Activated naive CD8-positive, alpha-beta T cell treated with anti-CD3 and anti-CD28 coated beads, Interleukin-2, amount 10 ng/mL, durations not matched to agents 7 days and 5 days (primary cell): ENCODE measurements at places on chromosomes 6 and 20.

- no peak for DNase-seq
- peaks cover 2% of the 10 kb centered on the region for H3K27me3 ChIP-seq
- no peak overlapping the region for H3K27ac ChIP-seq
- H3K4me3 ChIP-seq, result no peak overlapping the region
- no peaks in the 10 kb centered on the region for H3K36me3 ChIP-seq
These were observed 47.5 kb upstream of the TMX4 start for GRCh38 chr20:8067082-8067481.

DNA sequence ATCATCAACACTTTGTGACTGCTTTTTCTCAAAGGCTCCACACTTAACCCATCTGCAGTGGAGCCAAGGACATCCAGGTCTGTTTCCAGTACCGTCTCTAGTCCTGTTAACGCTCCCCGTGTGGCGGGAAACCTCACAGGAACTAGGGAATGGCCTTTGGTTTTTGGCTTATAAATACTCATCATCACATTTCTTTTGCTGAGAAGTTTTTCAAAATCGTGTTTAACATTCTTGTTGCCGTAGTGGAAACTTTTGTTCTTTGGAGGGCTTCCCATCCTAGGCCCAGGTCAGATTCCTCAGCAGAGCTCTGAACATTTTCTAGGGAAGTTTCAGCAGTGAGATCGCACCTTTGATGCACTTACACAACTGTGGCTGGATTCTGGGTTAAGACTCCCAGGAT, 24.6 kb downstream of the DAAM2 start:
- H3K4me3 ChIP-seq, result no peak overlapping the region
- H3K27ac ChIP-seq, result no peak overlapping the region
- DNase-seq, result no peak
- no peaks in the 10 kb centered on the region for H3K4me1 ChIP-seq

- no peak for DNase-seq
- H3K4me1 ChIP-seq, result peaks cover 25% of the 10 kb centered on the region
- peak overlapping the region; percentile 77 for H3K4me3 ChIP-seq
- H3K27me3 ChIP-seq, result no peaks in the 10 kb centered on the region
- peak overlapping the region; percentile 88 for H3K27ac ChIP-seq
- peaks cover 9% of the 10 kb centered on the region for H3K36me3 ChIP-seq
These were observed 48.3 kb downstream of the ATXN1 start for GRCh38 chr6:16712931-16713484.

DNA sequence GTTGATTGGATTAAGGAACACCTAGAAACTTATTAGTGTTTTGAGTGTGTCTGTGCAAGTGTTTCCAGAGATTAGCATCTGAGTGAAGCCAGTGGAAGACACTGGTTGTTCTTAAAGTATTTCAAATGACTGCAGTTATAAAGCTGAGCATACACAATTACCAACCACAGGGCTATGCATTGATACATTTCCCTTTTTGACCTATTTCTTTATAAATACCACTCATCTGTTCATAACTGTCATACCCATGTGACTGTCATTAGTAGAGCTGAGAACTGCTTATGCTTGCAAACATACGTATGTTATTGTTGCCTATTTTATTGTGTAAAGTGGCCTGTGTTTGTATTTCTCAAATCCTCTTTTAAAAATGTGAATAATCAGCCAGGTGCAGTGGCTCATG, 15.3 kb upstream of the ZC3H12D start:
- H3K4me3 ChIP-seq, result no peak overlapping the region
- no peak overlapping the region for H3K27ac ChIP-seq
- no peaks in the 10 kb centered on the region for H3K27me3 ChIP-seq
- H3K36me3 ChIP-seq, result peaks cover 16% of the 10 kb centered on the region

DNA sequence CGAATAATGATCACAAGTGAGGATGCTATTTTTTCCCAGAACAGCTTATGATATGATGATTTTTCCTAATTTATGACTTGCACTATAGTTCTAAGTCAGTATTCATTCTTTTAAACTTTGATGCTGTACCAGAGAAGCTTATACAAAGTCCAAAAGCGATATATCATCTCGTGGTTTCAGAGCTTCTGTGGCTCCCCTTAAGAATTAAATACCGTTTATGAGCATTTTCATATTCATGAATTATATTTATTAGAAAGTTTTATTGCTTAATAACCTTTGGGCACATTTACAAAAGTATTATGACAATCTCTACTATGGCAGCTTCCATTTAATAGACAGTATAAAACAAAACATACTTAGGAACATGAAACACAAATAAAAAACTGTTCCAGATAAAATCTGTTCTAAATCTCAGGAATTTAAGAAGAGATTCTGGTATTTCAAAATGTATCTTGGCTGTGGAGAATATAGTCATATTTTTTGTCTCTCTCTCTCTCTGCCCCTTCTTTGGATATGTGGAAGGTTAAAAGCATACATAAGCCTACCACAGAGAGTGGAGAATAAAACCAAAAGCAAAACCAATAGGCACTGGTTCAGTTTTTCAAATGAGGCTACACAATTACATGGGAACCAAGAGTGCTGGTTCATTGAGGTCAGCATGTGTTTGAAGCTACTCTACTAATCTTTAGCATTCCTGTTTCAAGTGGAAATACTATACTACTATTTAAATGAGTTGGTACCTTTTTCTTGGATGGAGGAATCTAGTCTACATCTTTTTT, 884.5 kb upstream of the GJE1 start:
- no peak for DNase-seq
- H3K27ac ChIP-seq, result no peak overlapping the region
- H3K27me3 ChIP-seq, result no peaks in the 10 kb centered on the region
- no peak overlapping the region for H3K4me3 ChIP-seq
- no peaks in the 10 kb centered on the region for H3K4me1 ChIP-seq
- H3K36me3 ChIP-seq, result no peaks in the 10 kb centered on the region

DNA sequence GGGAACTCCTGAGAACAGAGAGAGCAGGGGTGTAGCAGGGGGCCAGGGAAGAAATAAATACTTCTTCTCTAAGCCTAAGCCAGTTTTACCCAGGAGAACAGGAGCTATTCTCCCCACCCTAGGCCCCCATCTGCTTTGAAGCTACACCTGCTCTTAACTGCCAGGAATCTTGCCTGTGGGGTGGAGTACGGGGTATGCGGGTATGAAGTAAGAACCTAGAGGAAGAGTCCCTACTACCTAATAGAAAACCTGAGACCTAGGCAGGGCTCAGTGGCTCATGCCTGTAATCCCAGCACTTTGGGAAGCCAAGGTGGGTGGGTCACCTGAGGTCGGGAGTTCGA, 1.5 kb downstream of the SLC29A1 start:
- no peaks in the 10 kb centered on the region for H3K27me3 ChIP-seq
- H3K27ac ChIP-seq, result no peak overlapping the region
- no peak for DNase-seq

- no peak overlapping the region for H3K4me3 ChIP-seq
- peaks cover 15% of the 10 kb centered on the region for H3K4me1 ChIP-seq
- no peaks in the 10 kb centered on the region for H3K27me3 ChIP-seq
- DNase-seq, result no peak
- peaks cover 22% of the 10 kb centered on the region for H3K36me3 ChIP-seq
These were observed 6.6 kb downstream of the CDK5RAP1 start for GRCh38 chr20:33394718-33395117.

- peaks cover 65% of the 10 kb centered on the region for H3K4me1 ChIP-seq
- peak overlapping the region; percentile 86 for H3K27ac ChIP-seq
- no peaks in the 10 kb centered on the region for H3K27me3 ChIP-seq
- peak overlapping the region; percentile 43 for H3K4me3 ChIP-seq
These were observed 52.0 kb upstream of the THEMIS start for GRCh38 chr6:127952831-127953230.

- H3K4me1 ChIP-seq, result no peaks in the 10 kb centered on the region
- no peak overlapping the region for H3K27ac ChIP-seq
- H3K36me3 ChIP-seq, result no peaks in the 10 kb centered on the region
- no peak overlapping the region for H3K4me3 ChIP-seq
- no peaks in the 10 kb centered on the region for H3K27me3 ChIP-seq
- DNase-seq, result no peak
These were observed 145.8 kb downstream of the PACRG start for GRCh38 chr6:162873537-162873936.

DNA sequence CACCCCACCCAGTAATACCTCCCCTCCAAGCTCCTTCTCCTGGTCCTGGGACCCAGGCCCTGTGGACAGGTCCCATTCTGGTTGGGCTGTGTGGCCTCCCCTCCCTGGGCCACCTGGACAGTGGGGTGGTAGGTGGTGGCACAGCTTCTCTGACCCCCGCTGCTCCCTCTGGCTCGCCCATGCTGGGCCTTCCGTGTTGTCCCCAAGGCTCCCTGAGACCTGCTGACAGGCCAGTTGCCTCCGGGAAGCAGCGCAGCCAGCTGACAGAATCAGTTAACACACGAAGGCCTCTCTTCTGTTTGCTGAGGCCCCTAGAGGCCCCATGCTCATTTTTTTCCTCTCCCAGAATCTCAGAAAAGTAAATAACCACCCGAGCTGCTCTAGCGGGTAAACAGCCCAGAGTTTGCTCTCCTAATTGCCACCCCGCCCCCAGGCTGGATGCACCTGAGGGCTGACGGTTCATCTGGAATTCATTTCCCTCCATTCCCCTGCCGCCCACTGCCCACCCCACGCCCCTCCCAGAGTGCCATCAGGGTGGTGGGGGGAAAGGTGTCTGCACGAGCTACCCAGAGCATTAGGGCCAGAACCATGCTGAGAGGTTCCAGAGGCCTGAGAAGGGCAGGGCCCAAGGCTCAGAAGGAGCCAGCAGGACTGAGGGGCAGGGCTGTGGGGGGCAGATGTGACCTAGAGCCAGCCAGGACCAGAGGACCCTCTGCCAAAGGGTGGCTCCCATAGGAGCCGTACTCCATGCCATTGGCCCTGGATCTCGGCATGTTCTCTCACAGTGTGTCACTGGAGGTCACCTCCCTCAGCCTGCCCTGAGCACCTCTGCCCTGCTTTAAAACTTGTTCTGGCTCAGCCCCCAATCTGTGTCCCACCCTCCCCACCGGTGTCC, 157.5 kb downstream of the GRM4 start:
- no peaks in the 10 kb centered on the region for H3K36me3 ChIP-seq
- H3K27ac ChIP-seq, result no peak overlapping the region
- DNase-seq, result no peak

DNA sequence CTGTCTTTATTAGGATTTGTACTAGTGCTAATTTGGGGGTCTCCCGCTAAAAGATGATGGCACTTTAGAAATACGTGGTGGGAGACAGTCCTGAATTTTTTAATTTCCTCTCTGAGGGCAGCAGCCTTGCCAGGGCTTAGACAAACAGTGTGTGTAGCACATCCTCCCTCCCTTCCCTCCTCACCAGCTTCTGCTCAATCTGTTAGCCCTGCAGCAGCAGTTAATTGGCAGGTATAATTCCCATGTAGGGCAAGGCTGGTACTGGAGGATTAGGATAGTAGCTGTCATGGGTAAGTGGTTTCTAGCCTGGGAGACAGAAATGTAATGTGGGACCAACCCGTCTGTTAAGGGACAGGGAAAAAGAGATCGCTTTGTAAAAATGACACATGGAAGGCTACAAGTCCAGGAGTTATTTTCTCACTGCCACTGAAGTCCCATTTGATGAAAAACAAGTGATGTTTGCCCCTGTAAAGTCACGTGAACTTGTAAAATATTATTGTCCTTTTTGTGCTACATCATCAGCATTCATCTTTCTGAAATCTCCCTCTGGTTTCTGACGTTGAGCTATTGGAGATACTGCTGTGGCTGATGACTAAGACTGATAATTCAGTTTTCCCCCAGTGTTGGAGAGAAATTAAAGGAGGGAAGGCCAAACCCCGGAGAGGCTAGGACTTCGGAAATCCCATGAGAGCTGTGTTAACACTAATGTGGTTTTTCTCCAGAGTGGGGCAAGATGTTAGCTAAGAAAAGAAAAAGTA, 40.6 kb downstream of the CTNNBL1 start:
- peaks cover 30% of the 10 kb centered on the region for H3K36me3 ChIP-seq
- H3K4me3 ChIP-seq, result no peak overlapping the region
- DNase-seq, result no peak
- H3K4me1 ChIP-seq, result peaks cover 15% of the 10 kb centered on the region
- H3K27me3 ChIP-seq, result no peaks in the 10 kb centered on the region

DNA sequence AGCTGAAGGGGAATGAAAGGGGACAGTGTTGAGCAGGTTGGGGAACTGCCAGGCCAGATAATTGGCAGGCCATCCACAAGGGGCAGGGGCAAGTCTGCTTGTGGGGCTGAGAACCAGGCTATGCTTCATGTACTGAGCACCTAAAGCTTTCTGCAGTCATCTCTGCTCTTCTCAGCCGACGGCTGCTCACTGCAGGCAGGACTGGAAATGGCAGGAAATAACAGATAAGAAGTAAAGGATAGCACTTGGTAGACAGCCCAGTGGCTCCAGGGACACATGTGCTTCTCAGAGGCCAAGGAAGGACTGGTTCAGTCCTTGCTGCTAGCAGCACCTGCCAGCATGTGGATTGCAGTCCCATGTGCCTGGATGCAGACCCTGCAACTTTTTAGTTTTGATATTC, 89.8 kb downstream of the CD164 start:
- H3K27me3 ChIP-seq, result peaks cover 15% of the 10 kb centered on the region
- no peak overlapping the region for H3K4me3 ChIP-seq
- peaks cover 1% of the 10 kb centered on the region for H3K4me1 ChIP-seq
- H3K27ac ChIP-seq, result no peak overlapping the region
- DNase-seq, result no peak

DNA sequence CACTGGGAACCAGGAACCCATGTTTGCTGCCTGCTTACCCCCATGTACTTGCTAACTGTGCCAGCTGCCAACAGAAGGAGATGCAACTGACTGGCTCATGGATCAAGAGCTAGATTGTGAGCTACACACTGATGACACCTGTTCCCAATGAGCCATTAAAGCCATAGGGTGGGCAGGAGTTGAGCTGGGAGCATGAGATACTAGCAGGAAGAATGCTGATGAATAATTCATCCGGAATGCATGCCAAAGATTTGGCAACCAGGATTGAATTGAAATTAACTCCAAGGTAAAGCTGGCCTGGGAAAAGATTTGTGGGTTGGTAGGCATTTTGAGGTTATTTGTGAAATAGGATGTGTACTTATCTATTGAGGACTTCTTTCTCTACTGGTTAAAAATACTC, 631.1 kb downstream of the KIF16B start:
- no peak for DNase-seq
- no peaks in the 10 kb centered on the region for H3K27me3 ChIP-seq
- H3K4me3 ChIP-seq, result no peak overlapping the region
- no peak overlapping the region for H3K27ac ChIP-seq
- H3K4me1 ChIP-seq, result no peaks in the 10 kb centered on the region

- no peak overlapping the region for H3K27ac ChIP-seq
- no peaks in the 10 kb centered on the region for H3K36me3 ChIP-seq
- peaks cover 73% of the 10 kb centered on the region for H3K27me3 ChIP-seq
These were observed 337 bp upstream of the HCK start for GRCh38 chr20:32051720-32052089.

GRCh38 chr6:135097172-135097571, 42.5 kb upstream of the HBS1L start:
- H3K27me3 ChIP-seq, result no peaks in the 10 kb centered on the region
- H3K36me3 ChIP-seq, result peaks cover 1% of the 10 kb centered on the region
- H3K4me3 ChIP-seq, result no peak overlapping the region
- DNase-seq, result no peak
- no peak overlapping the region for H3K27ac ChIP-seq

DNA sequence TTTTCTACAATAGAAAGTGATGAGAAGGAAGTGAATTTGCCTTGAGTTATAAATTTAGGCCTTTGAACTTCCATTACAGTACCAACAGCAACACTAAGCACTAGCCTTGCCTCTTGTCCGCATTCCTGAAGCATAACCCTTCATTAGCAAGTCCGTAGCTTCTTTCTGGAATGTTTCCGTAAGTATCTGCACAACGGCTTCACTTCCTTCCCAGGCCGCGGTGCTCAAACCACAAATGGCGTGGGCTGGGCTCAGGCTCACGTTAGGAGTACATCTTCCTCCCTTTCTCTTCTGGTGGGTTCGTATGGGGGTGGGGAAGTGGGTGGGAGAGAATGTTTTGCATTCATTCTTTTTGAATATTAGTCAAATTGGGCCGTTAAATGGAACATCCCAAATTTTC, 193.8 kb upstream of the SNX9 start:
- H3K4me1 ChIP-seq, result peaks cover 8% of the 10 kb centered on the region
- no peak overlapping the region for H3K27ac ChIP-seq
- H3K36me3 ChIP-seq, result no peaks in the 10 kb centered on the region
- no peak for DNase-seq
- no peaks in the 10 kb centered on the region for H3K27me3 ChIP-seq
- peak overlapping the region; percentile 4 for H3K4me3 ChIP-seq
